ENCODE measurements at places on chromosomes 12 and 14.

GRCh38 chr12:120421701-120422100 lies 16.2 kb upstream of the COX6A1 start:
- no peak for DNase-seq

- DNase-seq: peak; percentile 29
Measured at GRCh38 chr14:91311284-91311662, 66.8 kb upstream of the GPR68 start.

DNA sequence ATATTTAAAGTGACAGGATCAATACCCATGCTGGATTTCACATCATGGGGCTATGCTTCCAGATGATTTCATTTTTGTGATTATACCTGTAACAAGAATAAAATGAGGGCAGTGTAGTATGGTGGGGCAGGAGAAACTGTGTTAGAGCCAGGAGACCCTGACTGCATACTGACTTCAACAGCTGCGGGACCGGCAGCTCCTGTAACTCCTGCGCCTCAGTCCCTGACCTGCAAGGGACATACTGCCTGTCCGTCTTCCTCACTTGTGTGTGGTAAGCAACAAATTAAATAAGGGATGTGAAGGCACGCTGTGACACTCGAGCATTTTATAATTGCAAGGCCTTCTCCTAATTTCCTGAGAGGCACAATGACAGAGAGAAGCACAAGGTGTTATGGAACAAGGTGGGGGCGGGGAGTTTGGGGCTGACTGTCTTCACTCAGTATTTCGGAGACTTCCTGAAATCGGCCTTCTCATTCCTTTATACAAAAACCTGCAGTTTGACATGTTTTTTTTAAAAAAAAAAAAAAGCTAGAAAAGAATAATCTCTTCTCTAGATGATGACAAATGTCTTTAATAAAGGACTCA lies 164.2 kb downstream of the TTC7B start:
- no peak for DNase-seq

DNA sequence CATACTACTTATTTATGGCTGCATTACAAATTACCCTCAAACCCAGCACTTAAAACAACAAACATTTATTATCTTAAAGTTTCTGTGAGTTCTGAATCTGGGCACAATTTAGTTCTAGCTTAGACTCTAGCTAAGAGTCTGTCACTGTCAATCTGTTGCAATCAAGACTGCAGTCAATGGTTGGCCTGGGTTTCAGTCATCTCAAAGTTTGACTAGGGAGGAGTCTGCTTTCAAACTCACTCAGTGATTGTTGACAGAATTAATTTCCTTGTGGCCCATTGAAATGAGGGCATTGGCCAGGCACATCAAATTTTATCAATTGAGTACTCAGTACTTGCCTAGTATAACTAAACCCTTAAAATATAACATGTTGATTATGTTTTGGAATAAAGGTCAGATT lies 51.6 kb downstream of the ARID2 start:
- no peak for DNase-seq

- DNase-seq: no peak
Measured at GRCh38 chr12:19739195-19739776, 300.0 kb downstream of the AEBP2 start.

- DNase-seq: peak; percentile 43
Measured at GRCh38 chr12:13165617-13166041, 30.9 kb upstream of the EMP1 start.

DNA sequence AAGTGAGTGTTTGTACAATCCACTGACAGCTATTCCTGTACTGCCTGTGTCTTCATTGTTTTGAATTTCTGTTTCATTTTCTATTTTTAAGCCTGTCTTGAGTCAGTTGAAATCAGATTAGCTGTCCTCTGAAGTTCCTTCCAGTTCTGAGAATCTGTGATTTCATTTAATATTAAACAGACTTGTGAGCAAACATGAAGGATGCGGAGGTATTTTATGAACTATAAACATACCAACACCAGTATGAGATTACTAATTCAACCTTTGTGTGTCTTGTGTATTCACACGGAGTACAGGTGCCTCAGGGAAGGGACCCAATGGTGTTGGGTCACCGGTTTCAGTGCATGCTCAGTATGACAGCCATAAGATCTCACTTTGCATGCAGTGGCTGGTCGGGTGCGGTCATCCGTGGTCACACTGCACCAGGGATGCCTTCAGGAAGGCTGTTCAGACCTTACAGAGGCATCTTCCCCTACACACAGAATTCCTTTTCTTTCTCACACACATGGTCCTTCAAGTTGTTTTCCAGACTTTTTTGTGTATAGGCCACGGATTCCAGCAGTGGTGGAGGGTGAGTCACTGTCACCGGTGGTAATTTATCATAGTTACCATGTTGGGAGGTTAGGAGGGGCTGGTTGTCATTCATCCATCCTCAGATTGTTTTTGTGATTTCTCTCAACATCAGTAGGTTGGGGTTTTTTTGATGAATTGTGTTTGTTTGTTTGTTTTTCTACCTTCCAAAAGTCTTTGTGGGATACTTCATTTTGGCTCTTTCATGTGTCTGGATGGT lies 103.0 kb upstream of the SFSWAP start:
- no peak for DNase-seq

DNA sequence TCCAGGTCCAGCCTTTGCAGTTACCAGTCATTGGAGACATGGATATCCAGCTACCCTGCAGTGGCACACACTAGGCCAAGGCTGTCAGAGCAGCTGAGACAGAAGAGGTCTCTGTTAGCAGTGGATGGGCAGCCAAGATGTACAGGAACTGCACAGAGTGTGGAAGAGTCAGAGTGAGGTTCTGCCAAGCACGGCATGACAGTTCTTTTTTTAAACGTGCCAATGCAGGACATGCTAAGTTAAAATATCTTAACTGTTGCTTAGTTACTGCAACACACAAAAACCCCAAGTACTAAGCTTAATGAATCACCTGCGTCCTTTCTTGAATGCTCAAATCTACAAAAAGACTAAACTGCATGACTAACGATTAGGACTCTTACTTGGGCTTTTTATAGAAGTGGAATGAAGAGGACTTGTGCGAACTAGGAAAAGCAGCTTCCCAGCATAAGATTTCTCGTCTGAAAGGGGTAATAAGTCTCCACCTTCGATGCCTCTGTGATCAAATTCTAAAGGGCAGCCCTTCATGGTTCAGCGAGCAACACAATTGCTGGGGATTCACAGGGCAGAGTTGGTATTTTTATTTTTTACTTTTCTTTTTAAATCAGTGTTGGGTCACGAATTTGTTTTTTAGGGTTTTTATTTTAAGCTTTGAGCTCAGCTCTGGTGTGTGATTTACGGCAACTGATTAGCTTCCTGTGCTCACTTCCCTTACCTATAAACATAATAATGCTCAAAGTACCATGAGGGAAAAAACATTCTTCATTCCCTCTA lies 20.6 kb downstream of the MAPK1IP1L start:
- no peak for DNase-seq

GRCh38 chr14:21090194-21090939 lies 8.1 kb downstream of the ZNF219 start:
- no peak for DNase-seq

- DNase-seq: no peak
Measured at GRCh38 chr12:48032597-48032996, 28.3 kb upstream of the COL2A1 start.

DNA sequence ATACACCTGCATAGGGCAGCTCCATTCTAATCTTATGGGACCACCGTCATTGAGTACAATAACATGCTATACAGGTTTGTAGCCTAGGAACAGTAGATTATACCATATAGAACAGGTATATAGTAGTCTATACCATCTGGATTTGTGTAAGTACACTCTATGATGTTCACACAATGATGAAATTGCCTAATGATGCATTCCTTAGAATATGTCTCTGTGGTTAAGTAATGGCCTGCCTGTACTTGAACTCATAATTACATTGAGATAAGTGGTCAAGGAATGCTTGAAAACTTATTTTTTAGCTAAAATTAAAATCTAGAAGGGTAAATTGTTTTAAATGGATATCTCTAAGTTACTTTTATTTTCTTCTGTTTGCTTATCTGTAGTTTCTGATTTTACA lies 152.7 kb downstream of the SRGAP1 start:
- no peak for DNase-seq

DNA sequence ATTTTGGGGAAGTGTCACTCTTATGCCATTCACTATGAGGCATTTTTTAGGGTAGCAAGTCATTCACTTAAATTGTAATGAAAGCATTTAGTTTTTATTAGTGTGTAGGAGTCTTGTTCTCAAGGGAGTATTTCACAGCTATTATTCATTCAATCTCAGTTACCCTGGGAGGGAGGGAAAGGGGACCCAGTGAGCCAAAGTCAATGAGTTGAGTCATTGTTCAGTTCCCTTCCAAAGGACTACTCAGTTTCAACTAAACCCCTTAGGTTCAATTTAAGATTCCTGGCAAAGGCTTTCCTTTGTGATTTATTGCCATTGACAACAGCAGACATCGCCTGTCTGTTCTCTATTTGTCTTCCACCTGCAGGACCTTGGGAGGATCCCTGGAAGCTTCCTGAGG lies 29.3 kb upstream of the RASSF8 start:
- no peak for DNase-seq

DNA sequence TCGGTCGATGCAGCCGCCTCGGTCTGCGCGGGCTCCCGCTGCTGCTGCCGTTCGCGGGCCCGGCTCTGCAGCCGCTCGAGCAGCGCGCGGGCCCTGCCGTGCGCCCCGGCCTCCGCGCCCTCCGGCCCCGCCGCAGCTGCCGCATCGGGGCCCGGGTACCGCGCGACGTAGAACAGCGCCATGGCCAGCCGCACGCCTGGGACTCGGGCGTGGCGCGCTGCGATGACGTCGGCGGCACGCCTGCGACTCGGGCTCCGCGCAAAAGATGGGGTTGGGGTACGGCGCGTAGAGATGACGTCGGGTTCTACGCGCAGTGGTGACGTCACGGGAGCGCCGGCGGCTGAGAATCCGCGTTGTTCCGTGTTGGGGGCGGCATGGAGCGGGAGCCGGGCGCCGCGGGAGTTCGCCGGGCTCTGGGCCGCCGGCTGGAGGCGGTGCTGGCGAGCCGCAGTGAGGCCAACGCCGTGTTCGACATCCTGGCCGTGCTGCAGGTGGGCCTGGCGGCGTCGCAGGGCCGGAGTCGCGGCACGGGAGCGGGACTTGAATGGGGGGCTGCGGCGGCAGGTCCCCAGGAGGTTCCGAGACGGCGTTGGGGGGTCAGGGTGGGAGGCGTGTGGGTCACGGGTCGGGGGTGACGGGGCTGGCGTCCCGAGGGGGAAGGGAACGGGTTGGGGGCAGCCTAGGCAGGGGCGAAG lies at the start of the genes DDX51 and NOC4L:
Gene DDX51 (minus strand): TSS at position 205 of the 695 bp plus-strand sequence. CDS start 23 bp downstream, at position 182.
Gene NOC4L (plus strand): TSS at position 343 of the 695 bp plus-strand sequence. CDS start 32 bp downstream, at position 375.
- DNase-seq: peak; percentile 95

DNA sequence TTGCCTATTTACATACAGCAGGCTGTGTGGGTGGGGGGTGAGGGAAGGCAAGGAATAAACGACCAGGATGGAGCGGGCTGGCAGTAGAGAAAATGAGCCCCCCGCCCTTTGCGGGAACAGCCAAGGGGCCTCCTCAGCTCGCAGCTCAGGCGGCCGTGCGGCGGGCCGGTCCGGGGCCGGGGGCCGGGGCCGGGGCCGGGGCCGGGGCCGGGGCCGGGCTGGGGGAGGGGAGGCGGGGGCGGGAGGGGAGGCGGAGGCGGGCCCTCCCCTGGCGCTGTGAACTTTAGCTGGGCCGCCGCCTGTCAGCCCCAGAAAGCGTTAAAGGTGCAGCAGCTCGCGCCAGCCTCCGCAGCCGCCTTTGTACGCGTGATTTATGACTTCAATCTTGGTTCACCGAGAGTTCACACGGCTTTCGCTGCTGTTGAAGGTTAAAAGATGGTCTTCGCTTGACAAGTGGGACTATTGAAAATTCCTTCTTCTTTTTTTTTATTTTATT lies 28.8 kb downstream of the HOXC4 start:
- DNase-seq: no peak

DNA sequence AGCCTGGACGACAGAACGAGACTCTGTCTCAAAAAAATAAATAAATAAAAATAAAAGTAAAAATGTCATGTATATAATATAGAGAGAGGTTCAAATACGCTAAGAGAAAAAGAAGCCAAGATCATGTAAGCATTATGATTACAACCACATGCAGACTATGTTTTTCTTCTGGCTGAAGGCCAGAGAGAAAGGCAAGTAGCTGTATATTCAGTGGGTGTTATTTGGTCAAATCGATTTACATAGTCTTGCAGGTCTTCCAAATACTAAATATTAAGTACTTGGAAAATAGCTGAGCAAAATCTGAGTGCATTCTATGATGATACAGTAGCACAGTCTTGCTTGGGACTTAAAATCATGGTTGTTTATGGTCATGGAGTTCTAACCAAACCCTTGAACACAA lies 758.0 kb downstream of the DIO2 start:
- no peak for DNase-seq

- DNase-seq: no peak
Measured at GRCh38 chr12:49195736-49196135, 6.9 kb upstream of the TUBA1A start.

DNA sequence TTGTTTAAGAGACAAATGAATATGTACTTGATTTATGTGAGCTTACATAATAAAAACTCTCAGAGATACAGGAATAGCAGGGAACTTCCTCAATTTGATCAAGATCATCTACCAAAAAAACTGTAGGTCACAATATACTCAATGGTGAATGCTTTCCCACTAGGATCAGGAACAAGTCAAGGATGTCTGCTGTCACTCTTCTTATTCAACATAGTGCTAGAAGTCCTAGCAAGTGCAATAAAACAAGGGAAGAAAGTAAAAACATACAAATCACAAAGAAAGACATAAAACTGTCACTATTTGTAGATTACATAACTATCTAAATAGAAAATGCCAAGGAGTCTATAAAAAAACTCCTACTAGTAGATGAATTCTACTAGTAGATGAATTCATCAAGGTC lies 41.9 kb upstream of the PAWR start:
- DNase-seq: no peak

DNA sequence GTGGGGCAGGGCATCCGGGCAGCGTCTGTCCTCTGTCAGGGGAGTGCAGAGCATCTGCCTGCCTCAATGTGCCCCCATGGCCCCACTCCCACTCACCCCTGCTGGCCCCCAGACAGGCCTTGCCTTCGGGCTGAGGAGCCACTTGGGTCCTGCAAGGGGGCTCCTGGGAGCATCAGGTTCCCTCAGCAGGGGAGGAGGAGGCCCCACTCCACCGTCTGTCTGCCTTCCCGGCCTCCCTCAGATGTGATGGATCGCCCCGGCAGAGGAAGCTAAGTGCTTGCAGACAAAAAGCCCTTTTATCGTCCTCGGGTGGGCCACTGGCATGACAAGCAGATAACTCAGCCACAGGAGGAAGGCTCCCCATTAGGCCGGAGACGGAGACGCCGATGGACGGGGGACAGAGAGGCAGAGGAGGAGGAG lies 35.1 kb downstream of the NCOR2 start:
- DNase-seq: no peak

- no peak for DNase-seq
Measured at GRCh38 chr14:104401785-104402184, 177.8 kb upstream of the C14orf180 start.

- no peak for DNase-seq
Measured at GRCh38 chr12:121190523-121191031, 19.4 kb upstream of the P2RX4 start.
